Activated T-helper 1 cell treated with Interleukin-2 at 50 U/mL for 16 hours (primary cell): ENCODE measurements at places on chromosomes 5 and 9.

- DNase-seq: no peak
Measured at GRCh38 chr5:2740876-2741555, 10.5 kb downstream of the IRX2 start.

- DNase-seq: no peak
Measured at GRCh38 chr9:130561056-130561455, 18.3 kb upstream of the FUBP3 start.

- DNase-seq: no peak
Measured at GRCh38 chr9:114856215-114856941, 50.5 kb upstream of the TNFSF15 start.

DNA sequence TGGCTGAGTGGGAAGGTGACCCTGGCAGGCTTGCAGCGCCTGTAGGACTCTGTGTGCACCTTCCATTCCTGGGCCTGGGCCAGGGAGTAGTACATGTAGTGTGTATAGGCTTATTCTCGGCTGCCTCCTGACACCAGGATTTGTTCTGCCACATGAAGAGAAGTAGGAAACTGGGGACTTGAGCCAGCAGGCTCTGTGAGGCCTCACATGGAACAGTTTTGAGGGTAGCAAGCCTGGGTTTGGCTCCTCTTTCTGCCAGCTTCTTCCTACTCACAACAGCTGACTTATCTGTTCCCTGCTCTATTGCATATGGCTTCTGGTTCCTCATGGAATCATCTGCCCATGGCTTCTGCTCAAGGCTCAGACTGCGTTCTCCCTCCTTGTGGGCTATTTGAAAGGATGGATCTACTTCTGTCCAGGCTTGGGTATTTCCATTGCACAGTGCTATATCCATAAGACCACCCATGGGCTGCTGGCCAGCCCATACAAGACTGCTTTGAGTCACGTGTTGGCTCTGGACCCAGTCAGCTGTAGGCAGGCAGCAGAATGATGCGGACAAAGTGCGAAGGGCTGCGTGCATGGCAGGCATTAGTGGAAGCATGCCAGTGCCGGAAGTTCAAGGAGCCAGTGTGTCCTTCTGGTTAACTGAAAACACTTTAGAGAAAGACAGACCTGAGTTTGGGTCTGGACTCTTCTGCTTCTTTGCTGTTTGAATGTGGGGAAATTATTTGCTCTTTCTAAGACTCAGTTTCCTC is 11.0 kb upstream of the INSYN2B start:
- DNase-seq: no peak

- no peak for DNase-seq
Measured at GRCh38 chr5:60010853-60011252, 117.3 kb upstream of the PDE4D start.

GRCh38 chr9:81344366-81344765 is 345.0 kb downstream of the TLE1 start:
- DNase-seq: no peak

GRCh38 chr5:149837680-149838269 is 106.8 kb downstream of the PDE6A start:
- no peak for DNase-seq

GRCh38 chr9:115794921-115795475 is 358.6 kb upstream of the PAPPA start:
- no peak for DNase-seq
